Non-pigmented ciliary epithelial cell (primary cell): ENCODE measurements at places on chromosomes 6 and 20.
A peak's percentile ranks its signal among the peaks of the same experiment; 100 is the strongest.

DNA sequence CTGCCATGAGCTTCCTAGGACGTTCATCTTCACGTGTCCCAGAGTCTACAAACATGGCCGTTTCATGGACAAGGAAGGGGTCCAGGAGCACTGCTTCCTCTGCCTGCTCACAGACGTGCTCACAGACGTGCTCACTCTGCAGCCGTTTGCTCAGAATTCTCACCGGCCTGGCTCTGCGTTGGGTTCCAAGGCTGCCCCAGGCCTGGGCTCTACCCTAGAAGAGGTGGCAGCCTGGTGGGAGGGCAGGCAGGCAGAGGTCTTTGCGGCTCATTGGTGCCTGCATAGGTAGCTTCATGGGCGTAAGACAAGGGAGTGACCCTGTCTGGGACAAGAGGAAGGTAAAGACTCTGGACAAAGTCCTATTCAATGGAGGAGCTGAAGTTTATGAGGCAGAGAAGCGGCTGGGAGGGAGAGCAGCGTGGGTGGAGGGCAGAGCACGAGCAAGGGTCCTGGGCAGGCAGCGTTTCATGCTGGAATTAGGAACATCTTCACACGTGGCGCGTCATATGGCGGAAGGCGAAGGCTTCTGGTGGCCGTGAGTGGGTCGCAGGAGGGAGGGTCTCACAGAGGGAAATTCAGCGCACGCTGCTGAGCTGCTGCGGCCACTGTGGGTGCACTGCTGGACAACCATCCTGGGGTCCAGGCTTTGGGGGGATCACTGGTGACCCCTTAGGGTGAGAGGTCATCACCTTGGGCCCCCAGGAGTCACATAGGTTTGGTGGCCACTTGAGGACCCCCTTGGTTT is 138.2 kb downstream of the PHACTR3 start:
- no peak for DNase-seq

DNA sequence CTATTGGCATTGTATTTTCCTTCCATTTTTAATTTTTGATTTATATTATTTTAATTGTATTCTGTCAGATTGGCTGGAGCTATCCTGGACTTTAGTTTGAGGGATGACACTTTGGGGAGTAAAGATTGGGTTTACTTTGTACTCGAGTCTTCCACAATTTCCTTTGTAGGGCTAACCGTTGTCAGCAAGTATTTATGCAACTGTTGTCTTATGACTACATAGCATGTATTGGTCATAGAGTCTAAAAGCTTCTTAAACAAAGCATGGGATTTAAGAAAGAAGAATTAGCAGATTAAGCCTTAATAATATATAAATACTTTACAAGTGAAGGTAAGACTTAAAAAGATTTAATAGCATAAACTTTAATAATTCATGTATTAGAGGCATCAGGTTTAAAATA is 19.6 kb downstream of the FARS2 start:
- DNase-seq = no peak

GRCh38 chr6:52537001-52537753 is 39.7 kb downstream of the TRAM2 start:
- DNase-seq = no peak

DNA sequence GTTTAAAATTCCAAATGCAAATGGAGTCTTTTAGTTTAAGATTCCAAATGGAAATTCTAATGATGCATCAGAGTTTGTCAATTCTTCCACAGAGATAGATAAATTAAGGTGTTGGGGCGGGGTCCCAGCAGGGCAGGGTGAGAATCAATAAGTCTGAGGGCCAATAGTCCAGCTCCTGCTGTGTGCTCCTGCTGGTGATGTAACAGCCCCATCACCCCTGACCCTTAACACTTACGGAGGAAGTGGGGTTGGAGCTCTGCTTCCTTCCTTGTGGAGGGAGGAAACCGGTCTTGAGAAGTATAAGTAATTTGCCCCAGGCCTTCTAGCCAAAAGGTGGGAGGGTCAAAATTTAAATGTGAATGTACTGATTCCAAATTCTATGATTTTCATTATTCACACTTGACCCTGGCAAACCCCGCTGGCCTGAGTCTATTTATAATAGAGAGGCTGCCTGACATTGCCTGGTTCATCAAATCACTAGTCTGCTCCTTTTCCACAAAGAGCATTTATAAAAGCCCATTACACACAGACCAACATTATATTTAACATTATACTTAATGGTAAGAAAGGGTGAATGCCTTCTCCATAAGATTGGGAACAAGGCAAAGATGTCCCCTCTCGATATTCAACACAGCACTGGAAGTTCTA is 17.2 kb downstream of the ZBTB2 start:
- no peak for DNase-seq

- DNase-seq = no peak
These were observed 777 bp downstream of the SRSF6 start for GRCh38 chr20:43458422-43458924.

DNA sequence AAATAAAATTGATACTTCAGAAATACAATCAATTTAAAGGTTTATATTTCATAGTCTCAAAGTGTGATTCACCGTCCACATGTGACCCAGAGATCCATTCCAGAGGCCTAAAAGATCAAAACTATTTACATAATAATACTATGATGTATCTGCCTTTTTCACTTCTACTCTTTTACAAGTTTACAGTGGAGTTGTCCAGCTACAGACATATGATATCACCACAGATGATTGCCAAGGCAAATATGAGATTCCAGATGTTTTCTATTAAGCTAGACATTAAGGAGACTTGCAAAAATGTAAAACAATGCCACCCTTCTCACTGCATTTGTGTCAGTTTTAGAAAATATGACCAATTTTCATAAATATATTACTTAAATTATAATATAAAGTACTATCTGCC is 443.7 kb downstream of the GJA1 start:
- DNase-seq = no peak

DNA sequence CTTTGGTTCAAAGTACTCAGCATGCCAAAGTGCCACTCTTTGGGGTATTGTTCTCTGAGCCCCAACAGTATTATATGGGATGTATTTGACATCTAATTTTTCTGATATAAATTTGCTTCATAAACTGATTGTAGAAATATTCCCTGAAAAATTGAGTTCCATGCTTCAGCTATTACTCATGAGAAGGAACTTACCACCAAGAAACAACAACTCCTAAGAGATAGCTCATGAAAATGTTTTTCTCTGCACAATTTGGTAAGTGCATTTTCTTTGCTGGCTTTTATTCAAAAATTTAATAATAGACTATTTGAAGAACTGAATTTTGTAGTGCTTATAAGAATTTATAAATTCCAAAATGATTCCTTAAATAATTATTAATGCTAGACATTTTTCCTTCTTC is 12.8 kb upstream of the TPD52L1 start:
- DNase-seq = no peak

DNA sequence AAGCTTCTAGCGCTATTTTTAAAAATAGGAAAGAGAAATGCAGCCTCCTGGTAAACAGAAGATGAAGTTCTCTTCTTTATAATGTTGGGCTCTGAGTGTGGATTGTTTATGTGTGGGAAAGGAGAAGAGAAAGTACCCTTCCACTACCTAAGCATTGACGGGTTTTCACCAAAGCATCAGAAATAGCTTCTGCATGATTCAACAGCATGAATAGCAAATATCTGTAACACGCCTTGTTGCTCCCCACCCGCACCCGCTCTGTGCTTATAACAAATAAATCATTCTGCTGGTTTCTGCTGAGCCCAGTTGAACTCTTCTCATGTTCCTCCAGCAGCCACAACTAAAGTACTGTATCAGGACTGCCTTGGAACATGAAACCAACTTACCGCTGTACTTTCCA is 20.7 kb downstream of the TXLNB start:
- DNase-seq = peak; percentile 31

- no peak for DNase-seq
These were observed 225.3 kb downstream of the TINAG start for GRCh38 chr6:54533567-54533966.

- no peak for DNase-seq
These were observed 82.6 kb upstream of the CCDC167 start for GRCh38 chr6:37582306-37582705.

GRCh38 chr6:54988576-54988975 is 142.0 kb downstream of the FAM83B start:
- no peak for DNase-seq

DNA sequence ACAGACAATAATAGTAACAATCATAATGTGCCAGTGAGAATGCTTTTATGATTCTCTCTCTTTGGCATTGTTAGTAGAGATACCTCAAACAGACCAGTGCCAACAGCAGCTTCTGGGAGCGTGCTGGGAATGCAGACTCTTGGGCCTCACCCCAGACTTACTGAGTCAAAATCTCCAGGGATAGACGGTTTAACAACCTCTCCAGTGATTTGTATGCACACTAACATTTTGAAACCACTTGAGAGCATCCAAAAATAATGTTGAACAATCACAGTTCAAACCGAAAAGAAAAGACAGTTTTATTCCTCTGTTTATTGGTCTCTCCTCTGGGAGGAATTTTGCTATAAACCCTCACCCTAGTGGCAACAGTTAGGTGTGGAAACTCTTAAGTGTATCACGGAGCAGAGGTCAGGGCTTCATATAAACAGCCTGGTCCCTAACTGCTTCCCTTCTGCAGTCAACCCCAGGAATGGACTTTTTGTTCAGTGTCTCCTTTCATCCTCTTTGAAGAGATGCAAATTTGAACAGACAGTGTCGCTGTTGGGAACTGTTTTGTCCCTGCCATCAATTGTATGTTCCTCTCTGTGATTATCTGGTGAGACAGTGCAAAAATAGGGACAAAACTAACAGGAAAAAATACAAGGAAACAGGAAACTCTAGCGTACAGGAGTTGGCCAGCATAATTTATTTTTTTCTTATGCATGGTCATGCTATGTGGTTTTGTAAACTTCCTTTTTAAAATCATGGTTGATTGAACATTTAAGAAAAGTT is 162.4 kb upstream of the BTBD3 start:
- DNase-seq = no peak

DNA sequence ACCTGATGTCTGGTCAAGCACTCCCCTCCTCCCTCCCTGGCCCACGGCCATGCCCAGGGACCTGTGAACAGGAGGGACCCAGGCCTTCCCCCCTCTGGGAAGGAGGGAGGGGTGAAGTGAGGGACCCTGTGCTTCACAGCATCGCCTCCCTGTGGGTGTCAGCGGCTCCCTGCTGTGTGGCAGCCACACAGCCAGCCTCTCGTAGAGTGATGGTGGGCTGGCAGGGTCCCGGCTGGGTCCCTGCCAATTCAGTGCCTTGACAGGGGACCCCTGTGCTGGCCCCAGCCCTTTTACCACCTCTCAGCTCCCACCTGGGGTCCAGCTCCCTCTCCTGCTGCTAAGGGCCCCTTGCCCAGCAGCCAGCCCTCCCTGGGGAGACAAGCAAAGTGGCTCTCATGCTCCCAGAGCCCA is 31.3 kb upstream of the GRM4 start:
- DNase-seq = no peak

DNA sequence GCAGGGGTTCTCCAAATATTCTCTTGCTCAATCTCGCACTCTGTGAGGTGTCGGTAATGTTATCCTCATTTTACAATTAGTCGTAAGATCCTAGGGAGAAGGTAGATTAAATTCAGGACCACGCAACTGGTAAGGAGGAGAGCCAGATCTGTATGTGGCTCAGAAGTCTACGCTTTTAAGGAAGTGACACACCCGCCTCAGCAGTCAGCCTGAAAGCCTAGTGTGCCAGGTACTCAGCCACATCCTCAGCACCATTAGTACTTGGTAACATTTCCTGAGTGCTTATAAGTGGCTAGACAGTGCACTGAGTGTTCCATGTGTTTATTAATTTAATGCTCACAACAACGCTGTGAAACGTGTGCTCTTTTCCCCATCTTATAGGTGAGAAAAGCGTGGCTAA is 63.7 kb downstream of the DHX35 start:
- no peak for DNase-seq

- no peak for DNase-seq
These were observed 91.9 kb downstream of the FLRT3 start for GRCh38 chr20:14245368-14245970.

DNA sequence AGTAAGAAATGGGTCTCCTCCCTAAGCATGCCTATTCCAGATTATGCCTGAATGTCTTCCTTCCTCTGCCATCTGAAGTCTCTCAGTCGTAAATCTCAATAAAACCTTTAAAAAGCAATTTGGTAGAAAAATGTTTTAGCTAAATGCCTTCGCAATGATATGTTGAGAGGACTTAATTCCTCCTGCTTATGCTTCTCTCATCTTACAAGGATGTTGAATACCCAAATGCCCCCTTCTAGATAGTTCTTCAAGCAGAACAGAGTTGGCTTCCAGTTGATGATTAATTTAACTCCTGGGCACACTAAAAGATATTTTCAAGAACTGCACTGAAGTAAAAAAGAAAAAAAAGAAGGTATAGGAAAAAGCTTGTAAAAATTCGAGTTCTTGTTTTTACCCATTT is 275.0 kb upstream of the SPTLC3 start:
- DNase-seq = no peak

- DNase-seq = no peak
These were observed 477 bp upstream of the ITPA start for GRCh38 chr20:3208786-3209256.

DNA sequence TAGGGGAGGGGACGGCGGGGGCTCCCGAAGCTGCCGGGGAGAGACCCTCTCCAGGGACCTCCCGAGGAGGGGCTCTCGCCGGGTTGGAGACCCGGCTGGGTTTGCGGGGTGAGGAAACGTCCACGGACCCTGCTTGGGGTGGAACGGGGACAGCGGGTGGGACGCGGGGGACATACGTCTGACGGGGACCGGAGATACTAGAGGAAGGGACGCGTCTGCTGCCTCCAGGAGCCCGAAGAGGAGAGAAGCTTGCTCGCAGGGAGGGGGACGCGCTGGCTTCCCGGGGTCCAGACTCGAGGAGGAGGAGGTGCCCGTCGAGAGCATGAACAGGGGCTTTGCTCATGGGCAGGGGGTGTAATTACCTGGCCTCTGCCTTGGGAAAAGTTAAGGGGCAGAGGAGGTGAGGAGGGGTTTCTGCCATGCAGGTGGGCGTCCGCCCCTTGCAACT is 593 bp downstream of the DNMT3B start:
- DNase-seq = no peak

GRCh38 chr6:156901309-156902019 is 124.3 kb downstream of the ARID1B start:
- no peak for DNase-seq

DNA sequence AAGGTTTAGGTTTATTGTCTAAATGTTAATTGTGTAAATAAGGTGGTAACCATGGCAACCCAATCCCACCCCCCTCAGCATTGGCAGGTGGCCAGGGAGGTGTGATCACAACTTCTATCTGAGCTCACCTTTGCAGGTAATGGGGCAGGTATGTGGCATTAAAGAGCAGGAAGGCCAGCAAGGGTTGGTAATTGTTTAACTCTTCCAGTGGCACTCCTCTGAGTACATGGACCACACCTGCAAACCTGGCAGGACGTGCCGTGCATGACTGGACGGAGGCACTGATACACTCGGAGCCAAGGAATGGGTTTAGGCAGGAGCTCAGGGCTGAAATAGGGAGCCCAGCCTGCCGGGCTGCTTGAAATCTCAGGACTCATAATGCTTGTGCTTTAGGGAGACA is 107.0 kb upstream of the BMP2 start:
- DNase-seq = no peak

GRCh38 chr20:57088436-57088835 is 178.0 kb downstream of the BMP7 start:
- DNase-seq = no peak

- DNase-seq = no peak
These were observed 112.7 kb downstream of the FHL5 start for GRCh38 chr6:96675597-96675996.

GRCh38 chr6:170049641-170050561 is 241.0 kb downstream of the DLL1 start:
- no peak for DNase-seq
